Muscle of arm (tissue), 14 donors: ENCODE measurements at places on chromosomes 2 and 18. TPM values are rescaled to one million over a fixed set of nuclear protein-coding genes. Genes with fewer than 3 reads are reported as not detected.

DNA sequence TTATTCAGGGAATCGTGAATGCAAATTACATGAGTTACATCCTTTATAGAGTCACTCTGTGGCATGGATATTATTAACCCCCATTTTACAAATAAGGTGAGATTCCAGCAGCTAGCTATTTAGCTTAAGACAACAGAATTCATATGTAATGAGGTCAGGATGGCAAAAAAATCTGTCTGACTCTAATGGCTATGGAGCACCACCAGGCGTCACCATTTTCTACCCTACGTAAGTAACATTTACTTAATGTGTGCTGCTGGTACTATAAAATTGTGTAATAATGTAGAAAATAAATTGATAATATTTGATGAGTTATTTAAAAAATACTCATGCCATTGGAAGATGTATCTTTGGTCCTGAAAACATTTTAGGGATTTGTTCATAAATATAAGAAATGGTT lies 2040.1 kb upstream of the LRRTM1 start:
- DNase-seq: no peak

HJURP gene
- polyA plus RNA-seq: 15.5 TPM

DNA sequence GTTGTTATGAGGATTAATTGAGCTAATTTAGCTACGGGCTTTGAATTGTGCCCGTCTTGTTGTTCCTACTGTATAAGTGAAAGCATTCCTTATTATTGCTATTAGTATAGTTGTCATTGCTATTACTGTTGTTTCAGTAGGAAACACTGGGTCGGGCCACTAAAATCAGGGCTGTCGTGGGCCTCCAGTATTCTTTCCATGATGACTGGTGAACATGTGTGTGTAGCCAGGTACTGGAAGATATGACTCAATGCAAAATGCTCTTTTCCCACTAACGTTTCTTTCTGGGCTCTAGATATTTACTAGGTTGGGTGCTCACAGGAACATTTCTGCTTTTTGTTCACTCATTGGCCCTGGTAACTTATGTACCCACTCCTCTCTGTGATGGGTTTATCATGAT lies 4.9 kb downstream of the TTL start:
- DNase-seq: no peak

DNA sequence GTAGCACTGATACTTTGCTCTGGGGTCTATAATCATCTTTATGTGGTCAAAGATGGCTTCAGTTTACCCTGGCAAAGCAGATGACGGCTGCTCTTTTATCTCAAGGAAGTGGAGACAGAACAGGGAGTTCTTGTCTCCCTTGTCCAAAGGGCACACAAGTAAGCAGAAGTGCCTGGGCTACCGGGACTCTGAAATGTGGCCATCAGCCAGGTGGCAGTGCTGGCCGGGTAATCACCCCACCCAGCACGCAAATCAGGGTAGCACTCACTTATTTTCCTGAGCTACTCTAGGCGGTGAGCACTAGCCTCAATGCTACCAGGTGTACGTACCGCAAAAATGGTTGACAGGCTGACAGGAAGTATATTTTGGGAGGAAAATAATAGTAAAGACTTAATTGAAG lies 119.7 kb upstream of the ETAA1 start:
- no peak for DNase-seq

SAG gene
- polyA plus RNA-seq: not detected

- no peak for DNase-seq
Measured at GRCh38 chr2:226585130-226585561, 214.5 kb downstream of the IRS1 start.

DNA sequence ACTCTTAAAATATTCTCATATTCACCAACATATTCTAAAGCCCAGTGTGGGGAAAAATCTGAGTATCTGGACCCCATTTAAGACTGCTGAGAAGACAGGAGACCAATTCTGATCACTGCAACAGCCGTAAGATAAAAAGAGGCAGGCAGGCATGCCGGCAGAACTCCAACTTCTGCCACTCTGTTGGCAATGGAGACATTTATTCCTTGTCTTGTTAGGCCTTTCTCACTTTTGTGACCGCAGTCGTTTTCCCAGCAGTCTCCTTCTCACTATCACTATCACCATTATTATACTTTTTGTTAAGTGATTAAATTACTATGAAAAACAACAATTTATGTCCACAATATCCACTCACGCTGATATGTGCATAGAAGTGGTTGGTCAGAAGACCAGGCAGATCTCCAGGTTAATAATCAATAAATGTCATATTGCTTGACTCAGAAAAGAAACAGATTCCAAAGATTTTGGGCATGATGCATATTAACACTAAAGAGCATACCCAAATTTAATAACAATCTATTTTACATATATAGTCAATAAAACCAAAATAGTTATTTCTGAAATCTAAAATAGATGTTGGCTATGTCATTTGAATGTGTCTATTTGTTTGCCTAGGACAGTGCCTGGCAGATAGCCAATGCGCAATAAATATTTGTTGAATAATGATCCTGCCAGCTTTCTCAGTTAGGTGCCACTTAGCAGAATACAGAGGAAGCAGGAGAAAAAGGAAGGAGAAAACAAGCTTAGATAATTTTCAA lies 38.2 kb downstream of the SESTD1 start:
- DNase-seq: no peak

DNA sequence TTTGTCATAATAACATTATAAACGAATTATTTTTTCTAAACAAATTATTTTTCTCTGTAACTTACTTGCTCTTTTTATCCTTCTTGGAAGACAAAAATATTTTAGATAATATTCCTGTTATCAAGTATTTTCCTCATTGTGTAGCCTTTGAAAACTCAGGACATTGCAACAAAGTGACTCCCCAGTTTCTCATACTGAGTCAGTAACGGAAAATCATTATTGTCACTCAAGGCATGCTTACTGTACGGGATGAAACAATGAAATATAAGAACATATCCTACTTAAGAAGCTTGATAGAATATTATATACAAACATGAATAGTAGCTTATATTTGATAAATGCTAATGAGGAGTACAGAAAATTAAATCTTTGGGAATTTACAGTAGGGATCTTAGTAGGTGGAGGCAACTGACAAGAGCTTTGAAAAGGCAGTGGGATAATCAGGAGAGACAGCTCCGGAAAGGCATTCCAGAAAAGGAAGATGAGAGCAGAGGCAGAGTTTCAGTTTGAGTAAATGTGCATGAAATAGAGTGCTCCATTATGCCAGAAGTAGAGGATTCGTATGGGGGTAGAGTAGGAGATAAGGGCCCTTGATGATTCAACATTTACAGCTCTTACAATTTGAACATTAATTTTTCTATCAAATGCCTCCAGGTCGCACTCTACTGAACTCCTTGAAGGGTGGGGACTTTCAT lies 14.0 kb upstream of the YES1 start:
- no peak for DNase-seq

DNA sequence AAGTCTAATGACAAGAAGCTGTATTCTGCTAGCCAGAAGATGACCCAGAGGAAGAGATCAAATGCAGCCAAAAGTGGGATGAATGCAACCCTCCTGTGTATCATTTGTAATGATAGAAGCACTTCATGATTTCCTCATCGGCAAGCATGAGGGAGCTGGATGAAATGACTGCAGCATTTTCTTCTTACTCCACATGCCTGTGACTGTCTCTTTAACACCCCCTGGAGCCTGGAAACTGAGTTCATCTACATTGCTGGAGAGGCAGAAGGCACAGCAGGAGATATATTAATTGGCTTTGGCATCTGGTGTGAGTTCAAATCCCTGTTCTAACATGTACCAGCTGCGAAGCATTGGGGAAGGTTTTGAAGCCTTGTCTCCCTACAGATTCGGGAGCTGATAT lies 37.7 kb downstream of the ID2 start:
- DNase-seq: no peak

- no peak for DNase-seq
Measured at GRCh38 chr2:55078956-55079355, 28.7 kb upstream of the RTN4 start.

DNA sequence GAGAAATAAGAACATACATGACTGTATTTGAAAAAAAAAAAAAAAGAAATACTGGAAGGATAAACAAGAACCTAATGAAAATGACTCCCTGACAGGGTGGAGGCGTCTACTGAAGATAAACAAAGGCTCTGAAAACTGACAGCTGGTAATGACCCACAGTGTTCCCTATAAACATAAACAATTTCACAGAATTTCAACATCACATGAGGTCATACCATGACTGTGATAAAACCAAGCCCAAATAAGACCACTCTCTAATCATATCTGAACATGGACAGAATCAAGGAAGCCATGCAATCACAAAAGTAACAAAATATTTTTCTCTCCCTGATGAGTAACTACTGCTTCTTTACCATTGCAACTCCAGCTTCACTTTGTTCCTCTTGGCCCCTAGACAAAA lies 159.3 kb downstream of the FAM124B start:
- DNase-seq: no peak

LAMA3 gene
- polyA plus RNA-seq: 11.9 TPM

MAPK4 gene
- polyA plus RNA-seq: 8.2 TPM

DNA sequence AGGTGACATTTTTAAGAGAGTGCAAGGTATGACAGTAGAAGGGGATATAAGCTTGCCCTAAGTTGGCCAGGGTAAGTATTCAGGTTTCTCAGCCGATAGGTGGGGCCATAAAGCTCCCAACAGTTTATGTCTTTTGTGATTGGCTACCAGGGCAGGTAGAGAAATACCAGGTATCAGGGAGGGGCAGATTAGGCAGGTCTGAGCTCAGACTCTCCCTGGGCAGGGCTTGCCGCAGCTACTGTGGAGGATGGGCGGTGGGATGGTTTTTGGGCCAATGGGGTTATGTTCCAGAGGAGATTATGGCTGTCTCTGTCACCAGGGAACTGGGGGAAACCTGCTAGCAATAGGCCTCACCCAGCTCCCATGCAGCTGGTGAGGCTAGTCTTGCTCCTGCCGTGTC lies 211.6 kb downstream of the PTH2R start:
- DNase-seq: no peak

RHBDD1 gene
- polyA plus RNA-seq: 19.6 TPM

UGT1A4 gene
- polyA plus RNA-seq: not detected
